ENCODE measurements at places on chromosomes 16 and 17.

DNA sequence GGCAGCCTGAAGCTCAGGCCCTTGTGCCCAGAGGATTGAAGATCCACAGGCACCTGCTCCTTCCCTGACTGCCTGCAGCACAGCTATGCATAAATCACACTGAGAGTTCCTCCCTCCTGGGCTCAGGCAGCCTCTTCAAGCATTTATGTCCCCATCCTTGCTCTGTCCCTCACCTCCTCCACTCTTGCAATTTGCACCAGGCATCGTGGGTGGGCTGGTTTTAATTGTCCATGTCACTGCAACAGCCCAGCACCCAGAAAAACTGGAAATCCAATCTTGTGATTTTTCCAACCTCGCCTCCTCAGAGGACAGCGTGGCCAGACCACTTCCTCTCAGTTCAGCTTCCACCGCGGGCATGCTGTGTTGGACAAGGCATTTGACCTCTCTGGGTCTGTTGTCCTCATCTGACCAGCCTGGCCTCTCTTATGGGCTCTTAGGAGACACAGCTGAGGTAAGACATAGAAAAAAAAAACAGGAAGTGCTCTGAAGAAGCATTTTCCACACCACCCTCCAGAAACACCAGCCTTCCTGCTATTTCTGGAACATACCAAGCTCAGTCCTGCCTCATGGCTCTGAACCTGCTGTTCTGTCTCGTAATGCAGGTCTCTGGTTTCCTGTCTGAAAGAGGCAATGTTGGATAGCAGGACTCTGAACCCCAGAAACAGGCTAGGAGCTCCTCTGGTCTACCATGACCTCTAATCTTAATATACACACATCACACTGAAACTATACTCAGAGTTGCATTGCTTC is 8.3 kb downstream of the TMEM114 start:
- no peak for DNase-seq

DNA sequence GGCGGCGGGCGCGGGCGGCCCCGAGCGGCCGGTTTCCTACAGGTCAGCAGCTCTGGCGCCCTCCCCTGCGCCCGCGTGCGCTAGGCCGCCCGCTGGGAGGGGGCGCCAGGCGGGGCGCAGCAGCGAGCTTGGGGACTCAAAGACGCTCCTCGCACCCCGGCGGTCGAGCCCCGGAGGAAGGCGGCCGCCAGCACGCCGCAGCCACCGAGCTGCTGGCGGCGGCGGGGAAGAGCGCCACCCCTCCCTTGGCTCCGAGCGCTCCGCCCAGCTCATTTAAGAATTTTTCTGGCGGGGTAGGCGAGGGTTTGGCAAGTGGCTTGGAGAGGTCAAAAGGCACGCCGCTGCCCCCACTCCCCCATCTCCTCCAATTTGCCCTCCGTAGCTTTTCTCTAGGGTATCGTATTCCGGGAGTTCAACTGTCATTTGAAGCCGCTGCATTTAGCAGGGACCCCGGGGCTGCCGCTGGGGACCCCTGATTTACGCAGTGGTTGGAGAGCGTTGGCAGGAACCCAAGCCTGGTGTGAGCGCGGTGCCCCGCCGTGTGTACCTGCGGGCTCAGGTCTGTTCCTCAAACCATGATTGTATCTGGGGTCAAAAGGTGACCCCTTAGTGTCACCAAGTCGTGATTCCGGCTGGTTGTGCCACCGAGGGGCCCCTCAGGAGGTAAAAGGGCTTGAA is 59.5 kb upstream of the GSE1 start:
- DNase-seq: peak; percentile 83

DNA sequence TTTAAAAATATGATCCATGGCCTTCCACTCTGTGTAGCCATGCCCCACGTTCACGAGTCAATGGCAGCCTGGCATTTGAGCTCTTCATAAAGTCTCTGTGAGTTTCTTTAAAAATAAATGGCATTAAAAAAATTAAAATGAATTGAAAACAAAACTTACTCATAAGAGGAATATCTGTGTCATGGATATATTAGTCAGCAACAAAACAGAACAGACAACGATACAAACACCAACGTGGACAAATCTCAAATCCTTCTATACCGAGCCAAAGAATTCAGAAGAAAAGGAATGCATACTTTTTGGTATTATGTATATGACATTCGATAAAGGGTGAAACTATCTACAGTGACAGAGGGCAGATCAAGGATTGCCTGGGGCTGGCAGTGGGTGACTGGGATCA is 8.2 kb upstream of the CMIP start:
- DNase-seq: no peak

DNA sequence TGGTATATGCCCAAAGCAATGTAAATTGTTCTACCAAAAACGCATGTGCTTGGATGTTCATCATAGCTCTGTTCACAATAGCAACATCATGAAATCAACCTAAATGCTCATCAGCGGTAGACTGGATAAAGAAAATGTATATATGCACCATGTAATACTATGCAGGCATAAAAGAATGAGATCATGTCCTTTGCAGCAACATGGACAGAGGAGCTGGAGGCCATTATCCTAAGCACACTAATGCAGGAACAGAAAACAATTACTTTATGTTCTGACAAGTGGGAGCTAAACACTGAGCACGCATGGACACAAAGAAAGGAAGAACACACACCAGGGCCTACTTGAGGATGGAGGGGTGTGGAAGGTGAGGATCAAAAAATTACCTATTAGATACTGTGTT is 33.7 kb downstream of the TANC2 start:
- no peak for DNase-seq

- DNase-seq: peak; percentile 37
Observed at GRCh38 chr17:79000396-79001189, 9.0 kb downstream of the CANT1 start.

GRCh38 chr16:2963074-2963722 is 877 bp upstream of the KREMEN2 start:
- DNase-seq: no peak

DNA sequence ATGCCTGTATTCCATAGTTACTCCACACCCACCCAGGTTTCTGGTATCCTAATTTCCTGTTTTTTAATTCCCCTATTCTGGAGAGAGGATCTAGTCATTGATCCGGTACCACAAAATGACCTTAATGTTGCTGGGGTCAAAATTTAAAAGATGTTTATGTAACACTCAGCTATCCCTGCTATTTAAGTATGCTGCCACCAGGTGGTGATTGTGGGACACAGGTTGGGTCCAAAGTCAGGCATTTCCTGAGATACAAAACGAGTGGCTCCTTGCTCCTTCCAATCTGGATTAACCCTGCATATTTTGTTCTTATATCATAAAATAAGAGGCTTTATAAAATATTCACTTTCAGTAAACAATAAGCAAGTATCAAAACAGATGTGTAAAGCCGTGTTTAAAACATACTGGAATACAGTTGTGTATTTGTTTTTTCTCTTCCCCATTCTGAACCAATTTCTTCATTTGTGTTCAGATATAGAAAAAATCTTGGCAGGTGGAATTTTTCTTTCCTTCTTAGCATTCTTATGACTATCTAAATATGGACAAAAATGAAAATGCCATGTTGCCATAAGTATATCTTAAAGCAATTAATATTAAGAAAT is 16.3 kb downstream of the HS3ST4 start:
- DNase-seq: no peak

DNA sequence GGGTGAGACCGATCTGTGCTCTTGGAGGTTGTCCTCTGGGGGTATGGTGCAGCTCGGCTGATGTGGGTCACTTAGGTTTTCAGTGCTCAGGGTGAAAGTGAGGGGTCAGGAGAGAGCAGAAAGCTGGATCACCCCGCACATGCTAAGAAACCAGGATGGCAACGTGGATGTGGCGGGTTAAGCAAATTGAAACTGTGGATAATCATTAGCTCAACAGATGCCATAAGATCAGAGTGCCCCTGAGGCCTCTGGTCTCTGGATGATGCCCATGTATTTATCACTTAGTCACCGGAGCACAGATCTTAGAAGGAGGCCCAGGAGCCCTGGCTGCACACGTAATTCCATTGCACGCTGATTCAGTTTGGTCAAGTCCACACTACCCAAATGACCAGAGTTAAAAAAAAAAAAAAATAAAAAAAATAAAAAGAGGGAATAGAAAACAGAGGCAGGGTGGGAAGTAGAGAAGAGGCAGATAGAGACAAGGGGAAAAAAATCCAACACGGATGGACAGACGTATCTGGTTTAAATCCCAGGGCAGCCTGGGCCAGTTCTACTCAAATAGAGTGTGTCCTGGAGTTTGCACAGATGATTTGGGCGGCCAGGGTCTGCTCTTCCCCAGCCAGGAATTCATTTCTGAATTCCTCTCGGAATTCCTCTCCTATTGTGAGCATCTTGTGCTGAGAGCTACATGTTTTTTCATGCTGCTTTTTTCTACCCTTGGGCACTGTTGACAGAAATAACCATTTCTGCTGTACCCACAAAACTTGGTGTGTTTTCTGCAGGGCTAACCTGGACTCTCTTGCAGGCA is 378.3 kb downstream of the CPPED1 start:
- DNase-seq: no peak

GRCh38 chr17:79645022-79645776 is 34.3 kb upstream of the RBFOX3 start:
- no peak for DNase-seq

- DNase-seq: no peak
Observed at GRCh38 chr16:78133919-78134318, 34.5 kb downstream of the WWOX start.

DNA sequence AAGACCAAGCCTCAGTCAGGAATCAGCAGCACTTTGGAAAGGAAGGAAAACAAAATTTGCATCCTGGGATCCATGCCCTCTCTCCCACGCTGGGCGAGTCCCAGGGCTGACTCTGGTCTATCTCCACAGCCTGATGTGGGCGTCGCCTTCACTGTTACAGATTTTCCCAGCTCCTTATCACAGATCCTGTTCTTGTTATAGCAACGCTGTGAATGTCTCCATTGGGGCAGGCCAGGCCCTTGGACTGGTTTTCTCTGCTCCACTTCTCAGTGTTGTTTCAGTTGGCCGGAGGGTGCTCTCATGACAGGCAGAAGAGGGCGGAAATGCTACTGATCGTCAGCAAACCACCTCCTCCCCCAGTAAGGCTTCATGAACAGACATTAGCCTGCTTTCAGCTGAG is 127.9 kb upstream of the CDH11 start:
- no peak for DNase-seq

- no peak for DNase-seq
Observed at GRCh38 chr17:49241692-49242397, 11.3 kb upstream of the PHOSPHO1 start.

DNA sequence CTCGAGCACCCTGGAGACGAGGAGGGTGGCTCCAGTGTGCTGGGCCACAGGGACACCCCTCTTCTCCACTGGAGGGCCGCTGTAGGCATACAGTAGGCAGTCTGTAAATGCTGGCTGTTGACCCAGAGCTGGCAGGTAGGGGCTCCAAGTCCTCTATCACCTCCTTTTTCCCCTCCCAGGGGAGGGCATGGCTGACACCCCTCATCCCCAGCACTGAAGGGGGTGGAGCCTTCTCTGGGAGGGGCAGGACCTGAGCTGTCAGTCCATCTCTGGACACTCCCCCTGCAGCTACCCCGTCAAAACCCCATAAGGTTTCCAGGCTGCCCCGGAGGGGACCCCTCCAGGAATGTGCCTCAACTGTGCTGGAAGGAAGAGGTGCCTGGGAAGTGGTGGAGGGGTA is 2.4 kb downstream of the KCNJ12 start:
- no peak for DNase-seq

- peak; percentile 63 for DNase-seq
Observed at GRCh38 chr17:63435681-63436522, 10.2 kb downstream of the CYB561 start.

DNA sequence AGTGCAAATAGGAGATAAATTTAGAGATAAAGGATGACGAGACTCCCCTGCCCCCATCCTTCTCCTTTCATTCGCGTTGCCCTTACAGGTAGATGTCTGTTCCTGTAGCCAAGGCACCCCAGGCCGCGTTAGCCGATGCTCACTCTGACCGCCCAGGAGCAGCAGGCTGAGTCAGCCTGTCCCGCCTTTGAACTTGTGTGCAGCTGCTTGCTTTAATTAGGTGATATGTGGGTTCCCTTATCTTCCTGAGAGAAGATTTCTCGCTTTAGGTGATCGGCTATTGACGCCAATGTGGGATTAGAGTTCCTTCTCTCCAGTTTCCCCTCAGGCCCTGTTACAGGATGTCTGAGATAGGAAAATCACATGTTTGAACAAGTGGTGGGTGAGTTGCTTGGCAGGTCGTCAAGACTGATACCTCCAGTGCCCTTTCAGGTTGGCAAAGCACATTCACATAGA is 119.5 kb downstream of the MSI2 start:
- no peak for DNase-seq

DNA sequence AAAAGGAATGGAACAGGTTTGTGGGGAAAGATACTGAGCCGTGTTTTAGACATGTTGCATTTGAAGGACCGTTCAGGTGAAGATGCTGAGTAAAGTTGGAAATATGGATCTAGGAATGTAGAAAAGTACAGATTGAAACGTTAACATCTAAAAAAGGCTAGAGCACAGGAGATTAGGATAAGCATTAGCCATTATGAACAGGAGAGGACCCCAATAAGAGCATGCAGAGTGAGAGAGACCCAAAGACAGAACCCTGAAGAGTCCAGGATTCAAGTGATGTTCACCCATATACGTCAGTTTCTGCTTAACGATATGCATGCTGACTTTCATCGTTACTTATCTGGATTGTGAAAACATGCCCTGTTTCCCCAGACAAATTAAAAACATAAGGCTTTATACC is 140.5 kb downstream of the STX8 start:
- no peak for DNase-seq

DNA sequence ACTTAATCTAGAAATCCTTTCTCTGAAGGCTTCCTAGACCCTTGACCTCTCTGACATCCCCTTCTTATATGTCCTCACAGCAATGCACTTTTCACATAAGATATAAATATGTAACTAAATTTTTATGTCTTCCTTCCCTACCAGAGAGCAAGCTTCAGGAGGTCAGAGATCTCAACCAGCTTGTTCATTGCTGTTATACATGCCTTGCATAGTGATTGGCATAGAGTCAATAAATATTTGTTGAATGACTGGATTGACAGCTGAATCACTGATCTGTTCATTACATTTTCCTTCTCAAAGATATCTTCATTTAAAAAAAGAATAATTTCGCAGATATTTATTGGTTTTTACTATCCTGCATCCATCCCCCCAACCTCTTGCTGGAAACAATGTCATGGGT is 29.5 kb downstream of the HYDIN start:
- DNase-seq: no peak

- no peak for DNase-seq
Observed at GRCh38 chr16:31489298-31489564, 6.3 kb downstream of the SLC5A2 start.

DNA sequence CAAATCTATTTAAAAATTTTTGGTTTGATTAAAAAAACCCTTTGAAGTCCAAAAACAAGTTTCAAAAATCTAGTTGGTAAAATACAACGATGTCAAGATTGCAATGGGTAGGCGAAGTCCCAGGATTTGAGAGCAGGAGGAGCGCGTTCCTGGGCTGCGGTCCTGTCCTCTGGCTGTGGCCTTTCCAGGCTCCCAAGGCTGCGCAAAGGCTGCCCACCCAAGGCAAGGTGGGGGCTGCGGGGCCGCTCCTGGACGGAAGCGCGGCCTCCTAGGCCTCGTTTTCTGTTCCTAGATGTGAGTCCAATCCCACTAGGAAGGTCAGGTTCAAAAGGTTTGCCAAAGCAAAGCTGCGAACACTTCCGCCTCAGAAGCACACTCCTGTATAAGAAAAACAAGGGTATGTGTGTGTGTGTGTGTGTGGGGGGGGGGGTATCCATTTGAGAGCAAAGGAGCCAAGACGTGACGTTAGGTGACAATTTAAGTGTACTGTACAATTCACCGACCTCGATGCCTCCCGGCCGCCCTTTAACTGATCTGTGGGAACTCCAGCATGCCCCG is 9.2 kb downstream of the AHSP start:
- DNase-seq: no peak

Data from mucosa of descending colon (tissue), 3 donors.